ENCODE measurements at places on chromosomes 12 and 14.

DNA sequence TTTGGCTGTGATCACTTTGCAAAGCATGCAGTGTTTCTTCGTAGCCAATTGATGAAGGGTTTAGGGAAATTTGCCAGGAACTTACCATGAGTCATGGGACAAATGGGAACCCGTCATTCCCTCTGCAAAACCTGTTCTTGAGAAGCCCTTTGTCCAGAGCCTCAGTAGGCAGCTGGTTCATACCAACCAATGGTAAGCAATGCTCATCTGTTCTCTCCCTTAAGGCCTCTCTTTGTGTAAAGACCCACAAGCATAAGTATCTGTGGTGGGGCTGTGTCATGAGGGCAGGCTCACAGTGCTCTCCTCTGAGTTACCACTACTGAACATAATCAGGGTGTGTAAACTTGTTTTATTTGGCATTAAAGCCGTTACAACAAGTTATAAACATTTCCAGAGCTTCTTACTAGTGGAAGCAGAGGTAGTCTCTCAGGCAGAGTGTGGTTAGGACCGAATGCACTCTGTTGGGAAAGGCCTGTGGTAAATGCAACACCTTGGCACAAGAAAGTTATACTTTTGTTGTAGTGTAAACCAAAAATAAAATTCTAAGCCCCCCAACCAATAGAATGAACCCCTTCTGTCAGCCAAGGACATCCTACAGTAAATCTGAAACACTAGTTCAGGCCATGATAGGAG, 119.8 kb downstream of the SINHCAF start:
- no peak for DNase-seq

DNA sequence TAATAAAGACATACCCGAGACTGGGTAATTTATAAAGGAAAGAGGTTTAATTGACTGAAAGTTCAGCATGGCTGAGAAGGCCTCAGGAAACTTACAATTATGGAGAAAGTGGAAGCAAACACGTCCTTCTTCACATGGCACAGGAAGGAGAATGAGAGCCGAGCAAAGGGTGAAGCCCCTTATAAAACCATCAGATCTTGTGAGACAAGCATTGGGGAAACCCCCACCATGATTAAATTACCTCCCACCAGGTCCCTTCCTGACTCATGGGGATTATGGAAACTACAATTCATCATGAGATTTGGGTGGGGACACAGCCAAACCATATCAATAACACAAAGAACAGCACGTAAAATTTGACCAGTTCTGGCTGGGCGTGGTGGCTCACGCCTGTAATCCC, 85.6 kb upstream of the ATF7IP start:
- DNase-seq: no peak

DNA sequence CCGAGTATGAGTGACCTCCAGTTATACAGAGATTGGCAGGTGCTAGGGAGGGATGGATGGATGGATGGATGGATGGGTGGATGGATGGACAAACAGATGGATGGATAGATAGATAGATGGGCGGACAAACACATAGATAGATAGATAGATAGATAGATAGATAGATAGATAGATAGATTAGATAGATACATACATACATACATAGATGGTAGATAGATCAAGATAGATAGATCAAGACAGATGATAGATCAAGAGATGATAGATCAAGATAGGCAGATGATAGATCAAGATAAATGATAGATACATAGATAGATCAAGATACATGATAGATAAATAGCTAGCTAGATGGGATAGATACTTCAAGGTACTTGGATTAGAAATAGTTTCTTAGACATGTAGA, 18.6 kb upstream of the RFLNA start:
- no peak for DNase-seq

GRCh38 chr12:24996820-24997219, 47.9 kb upstream of the BCAT1 start:
- DNase-seq: no peak

DNA sequence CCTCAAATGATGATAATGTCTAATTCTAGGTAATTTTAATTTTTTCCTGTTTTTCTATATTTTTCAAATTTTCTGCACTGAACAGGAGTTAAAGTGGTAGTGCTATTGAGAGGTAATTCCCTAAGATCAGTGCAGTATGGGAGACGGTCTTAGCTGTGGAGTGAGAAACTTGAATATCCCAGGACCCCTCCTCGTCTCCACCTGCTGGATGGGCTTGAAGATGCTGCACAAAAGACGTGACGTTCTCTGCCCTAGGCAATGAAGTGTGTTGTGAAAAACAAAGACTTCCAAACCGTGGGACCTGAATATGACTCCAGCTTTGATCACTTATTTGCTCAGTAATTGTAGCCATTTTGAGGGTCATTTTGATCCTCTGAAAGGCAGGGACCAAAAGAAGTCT, 298.1 kb downstream of the VRK1 start:
- DNase-seq: no peak

- DNase-seq: peak; percentile 47
Measured at GRCh38 chr14:30610787-30611343, 11.3 kb upstream of the SCFD1 start.

DNA sequence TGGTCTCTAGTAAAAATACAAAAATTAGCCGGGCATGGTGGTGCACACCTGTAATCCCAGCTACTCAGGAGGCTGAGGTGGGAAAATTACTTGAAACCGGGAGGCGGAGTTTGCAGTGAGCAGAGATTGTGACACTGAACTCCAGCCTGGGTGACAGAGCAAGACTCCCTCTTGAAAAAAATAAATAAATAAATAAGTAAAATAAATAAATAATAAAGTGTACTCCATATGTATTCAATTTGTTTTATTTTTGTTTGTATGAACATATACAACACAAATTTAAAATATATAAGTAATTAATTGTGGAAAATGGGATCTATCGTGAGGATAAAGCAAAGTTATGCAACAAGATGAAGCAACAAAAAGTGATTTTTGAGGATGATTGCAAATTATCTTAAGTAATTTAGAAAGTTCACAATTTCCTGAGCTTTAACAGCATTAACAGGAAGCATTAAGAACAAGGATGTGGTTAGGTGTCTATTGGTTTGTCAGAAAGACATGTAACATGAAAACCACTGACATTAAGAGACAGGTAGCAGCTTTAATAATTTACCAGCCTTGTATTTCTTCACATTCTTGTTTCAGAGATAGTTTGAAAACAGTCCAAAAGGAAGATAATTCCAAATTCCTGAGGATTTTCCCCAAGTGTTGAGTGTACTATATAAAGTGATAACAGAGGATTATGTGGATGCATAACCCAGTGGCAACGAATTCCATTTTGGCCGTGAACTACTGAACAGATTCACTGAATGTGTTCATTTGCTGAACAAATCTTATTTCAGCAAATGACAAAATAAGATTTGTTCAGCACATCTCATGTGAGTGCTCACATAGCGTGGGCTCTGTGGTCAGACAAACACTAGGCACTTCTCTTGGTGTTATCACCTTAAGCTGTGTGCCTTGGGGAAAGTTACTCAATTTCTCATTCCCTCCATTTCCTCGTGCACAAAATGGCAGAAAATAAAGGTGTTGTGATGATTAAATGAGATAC, 68.6 kb upstream of the RESF1 start:
- no peak for DNase-seq

DNA sequence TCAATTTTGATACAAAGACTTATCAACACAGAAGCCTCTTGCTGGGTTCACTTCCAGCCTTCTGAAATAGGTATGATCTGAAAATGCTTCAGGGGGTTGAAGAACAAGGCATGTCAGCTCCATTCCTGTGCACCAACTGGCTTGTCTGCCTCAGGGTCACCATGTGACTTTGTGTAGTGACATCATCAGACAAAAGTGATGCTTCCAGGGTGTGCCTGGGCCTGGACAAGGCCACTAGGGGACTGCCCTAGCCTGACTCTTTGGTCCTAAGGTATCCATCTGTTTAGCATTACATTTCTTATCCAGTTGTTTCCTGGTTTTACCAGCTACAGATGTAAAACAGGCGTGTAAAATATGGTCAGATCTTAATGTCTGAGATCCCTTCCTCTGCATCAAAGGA, 155.6 kb downstream of the CAND1 start:
- DNase-seq: no peak

DNA sequence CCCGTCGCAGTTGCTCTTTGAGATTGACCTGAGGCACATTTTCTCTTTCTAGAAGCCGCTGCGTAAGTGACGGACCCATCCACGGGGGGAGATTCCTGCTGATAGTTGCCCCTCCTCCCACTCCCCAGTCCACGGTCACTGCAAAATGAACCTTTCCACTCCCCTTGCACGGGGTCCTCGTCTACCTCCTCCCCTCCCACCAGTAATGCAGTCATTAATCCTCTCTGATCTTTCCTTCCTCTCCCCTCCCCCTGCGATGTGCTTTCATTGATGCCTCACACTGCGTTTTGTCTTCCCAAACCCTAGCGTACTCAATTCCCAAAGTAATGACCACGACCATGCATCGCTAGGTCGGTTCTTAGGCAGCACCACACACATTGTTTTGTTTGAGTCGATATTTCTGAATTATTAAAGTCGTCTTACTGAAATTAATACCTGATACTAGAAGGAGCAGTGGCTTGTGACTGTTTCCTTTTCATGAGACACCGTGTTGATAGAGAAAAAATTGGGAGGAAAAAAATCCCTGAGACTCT, 857 bp downstream of the ETNK1 start:
- DNase-seq: no peak

- DNase-seq: no peak
Measured at GRCh38 chr12:47835006-47835830, 15.5 kb upstream of the HDAC7 start.

- no peak for DNase-seq
Measured at GRCh38 chr12:43976027-43976426, 140.1 kb downstream of the TMEM117 start.

DNA sequence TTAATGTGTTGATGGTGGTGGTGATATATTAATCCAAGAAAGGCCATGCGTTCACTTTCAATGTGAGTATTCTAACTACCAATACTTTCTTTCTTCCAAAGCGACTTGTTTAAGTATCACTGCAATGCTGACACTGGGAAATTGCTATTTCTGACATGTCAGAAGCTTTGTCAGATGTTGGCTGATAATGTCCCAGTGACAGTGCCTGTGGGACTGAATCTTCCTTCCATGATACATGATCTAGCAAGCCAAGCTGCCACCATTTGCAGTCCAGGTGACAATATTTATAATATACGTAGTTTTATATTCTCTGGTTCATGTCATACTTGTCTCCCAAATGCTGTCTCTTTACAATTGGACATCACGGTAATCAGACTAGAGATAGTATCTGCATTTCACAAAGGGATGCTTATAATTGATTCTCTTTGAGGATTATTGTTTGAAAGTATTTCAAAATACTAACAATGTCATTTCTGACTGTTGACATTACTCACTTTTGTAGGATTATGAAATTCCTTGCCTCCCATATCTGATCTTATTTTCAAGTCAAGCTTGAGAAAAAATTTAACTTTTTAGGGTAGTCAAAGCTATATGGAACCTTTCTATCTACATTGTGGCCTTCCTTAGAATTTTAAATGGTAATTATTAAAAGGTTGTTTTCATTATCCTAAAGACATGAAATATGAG, 57.3 kb downstream of the KNTC1 start:
- no peak for DNase-seq

DNA sequence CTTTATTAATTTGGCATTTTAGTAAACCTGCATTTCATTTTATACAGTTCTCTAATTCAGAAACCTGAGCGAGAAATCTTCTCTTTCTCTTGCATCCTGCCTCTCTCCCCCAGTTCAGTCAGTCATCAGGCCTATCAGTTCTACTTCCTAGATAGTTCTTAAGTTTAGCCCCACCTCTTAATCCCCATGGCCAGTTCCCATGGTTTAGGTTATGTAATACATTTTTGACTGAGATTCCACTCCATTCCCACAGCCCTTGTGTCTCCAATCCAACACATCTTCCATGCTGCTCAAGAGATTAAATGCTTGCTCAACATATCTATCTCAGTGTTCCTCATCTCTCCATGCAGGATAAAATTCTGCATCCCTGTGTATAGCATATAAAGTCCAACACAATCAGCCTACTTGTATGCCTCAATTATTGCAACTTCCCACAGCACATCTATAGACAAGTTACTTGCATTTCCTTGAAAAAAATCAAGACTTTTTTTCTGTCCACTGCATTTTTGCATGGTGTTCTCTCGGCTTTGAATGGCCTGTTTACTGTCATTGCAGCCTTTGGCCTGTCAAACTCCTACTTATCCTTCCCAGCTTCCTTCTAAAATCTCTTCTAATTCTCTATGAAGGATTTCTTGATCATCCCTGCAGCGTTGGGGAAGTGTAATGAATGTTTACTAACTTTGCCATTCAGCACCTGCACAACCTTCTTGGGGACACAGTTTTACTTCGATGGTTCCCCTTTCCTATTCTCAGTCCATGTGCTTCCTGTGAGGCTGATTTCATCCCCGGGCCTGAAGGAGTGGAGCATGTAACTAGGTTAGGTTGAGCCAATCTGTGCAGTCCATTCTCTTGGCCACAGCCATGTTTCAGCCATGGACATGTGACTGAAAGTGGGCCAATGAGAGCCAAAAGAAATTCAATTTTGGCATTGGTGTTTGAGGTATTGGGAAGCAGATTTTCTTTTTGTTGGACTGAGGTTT, 80.8 kb downstream of the DACT1 start:
- no peak for DNase-seq

GRCh38 chr14:66649498-66649897, 141.6 kb downstream of the GPHN start:
- DNase-seq: no peak

DNA sequence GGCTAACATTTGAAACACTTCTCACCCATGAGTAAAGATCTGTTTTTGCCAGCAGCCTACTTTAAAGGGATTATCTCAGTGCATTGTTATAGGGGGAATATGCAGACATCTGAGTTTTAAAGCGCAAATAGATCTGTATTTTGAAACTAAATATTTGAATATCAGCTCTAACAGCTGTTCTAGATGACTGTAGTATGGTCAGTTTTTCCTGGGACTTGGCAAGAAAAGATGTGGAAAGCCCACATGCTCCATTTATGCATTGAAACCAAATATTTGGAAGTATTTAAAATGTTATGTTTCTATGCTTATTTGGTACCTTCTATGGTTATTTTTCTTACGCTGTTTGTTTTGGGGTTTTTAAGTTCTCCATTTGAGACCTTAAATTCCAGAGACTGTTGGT, 41.7 kb downstream of the RIC8B start:
- no peak for DNase-seq

- no peak for DNase-seq
Measured at GRCh38 chr14:50031602-50032313, 84.6 kb downstream of the VCPKMT start.

DNA sequence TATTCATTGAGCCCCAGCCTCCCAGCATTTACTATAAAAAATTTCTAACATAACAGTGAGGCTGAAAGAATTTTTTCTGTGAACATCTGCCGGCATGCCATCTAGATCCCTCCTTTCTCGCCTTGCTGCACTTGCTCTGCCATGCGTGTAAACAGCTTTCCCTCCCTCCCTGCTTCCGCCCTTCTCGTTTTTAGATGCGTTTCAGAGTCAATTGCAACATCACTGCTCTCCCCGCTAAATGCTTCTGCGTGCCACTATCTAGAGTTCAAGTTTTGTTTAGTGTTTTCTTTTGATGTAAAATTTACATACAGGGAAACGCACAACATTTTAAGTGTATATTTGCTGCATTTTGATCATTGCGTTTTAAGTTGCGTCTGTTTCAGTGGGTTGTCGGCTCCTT, 83.6 kb downstream of the CCDC92 start:
- DNase-seq: no peak

GRCh38 chr12:87274594-87275245, 754.5 kb downstream of the C12orf50 start:
- DNase-seq: peak; percentile 23

- no peak for DNase-seq
Measured at GRCh38 chr12:71691504-71692129, 5.7 kb downstream of the TMEM19 start.

All from glomerular endothelial cell (primary cell).